Activated T-helper 1 cell treated with Interleukin-2 at 50 U/mL for 16 hours (primary cell): ENCODE measurements at places on chromosomes 7 and 10.

GRCh38 chr10:3972460-3973301 lies 187.7 kb upstream of the KLF6 start:
- no peak for DNase-seq

DNA sequence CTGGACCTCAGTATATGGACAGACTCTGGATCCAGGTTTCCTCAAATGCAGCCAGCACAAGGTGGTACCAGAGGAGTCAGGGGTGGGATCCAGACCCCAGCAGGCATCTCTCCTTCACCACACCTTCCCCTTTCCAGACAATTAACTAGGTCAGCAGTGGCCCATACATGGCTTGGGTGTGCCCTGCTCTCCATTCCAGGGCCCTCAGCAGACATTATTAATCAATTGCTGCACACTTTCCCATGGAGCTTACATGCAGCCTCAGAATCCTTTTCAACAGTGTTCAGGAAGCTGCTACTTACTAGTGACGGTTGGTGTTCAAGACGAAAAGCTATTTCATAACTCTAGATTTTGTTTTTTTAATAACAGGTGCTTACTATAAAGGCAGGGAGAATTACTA lies 6.0 kb downstream of the COL13A1 start:
- no peak for DNase-seq

DNA sequence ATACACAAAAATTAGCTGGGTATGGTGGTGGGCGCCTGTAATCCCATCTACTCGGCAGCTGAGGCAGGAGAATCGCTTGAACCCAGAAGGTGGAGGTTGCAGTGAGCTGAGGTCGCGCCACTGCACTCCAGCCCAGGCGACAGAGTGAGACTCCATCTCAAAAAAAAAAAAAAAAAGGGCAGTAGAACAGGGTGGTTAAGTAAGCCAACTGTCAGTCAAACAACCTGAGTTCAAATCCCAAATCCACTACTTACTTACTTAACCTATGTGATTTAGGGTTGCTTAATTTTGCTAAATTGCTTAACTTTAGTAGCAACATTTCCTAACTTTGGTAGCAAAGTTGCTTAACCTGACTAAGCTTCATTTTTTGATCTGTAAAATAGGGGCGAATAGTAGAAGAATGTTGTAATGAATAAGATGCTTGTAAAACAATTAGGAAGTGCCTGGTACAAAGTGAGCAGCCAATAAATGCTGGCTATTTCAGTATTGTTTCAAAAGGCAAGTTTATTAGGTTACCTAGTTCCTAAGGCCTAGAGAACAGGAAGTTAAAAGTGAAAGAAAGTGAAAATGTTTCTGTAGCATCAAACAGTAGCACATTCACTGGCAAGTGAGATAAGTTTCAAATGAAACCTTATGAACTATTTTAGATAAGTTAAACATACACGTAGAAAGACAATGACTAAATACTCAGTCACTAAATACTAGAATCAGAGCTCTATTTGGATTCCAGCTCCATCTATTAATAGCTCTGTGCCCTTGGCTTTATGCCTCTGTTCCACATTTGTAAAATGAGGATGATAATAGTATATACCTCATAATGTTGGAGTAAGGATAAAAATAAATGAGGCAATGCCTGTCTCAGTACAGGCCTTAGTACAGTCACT lies 64.3 kb downstream of the HOXA1 start:
- DNase-seq = no peak

GRCh38 chr7:131045526-131045925 lies 282.1 kb upstream of the MKLN1 start:
- DNase-seq = no peak
